CD4-positive, alpha-beta T cell treated with Interleukin-4 for 4 hours (primary cell): ENCODE measurements at places on chromosomes 12 and 14.

DNA sequence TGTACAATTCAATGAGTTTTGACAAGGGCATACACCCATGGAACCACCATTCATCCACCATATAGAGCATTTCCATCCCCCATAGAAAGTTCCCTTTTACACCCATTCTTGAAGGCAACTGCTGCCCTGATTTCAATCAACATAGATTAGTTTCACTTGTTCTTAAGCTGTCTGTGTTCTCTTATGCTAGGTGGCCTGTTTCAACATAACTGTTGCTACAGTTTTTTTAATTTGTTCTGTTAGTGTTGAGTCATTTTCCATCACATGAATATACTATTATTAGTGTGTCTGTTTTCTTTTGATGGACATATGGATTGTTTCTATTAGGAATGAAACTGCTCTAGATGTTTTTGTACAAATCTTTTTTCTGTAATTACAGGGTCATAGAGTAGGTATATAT is 123.4 kb downstream of the PTPRQ start:
- no peak for DNase-seq

- DNase-seq: no peak
Measured at GRCh38 chr14:100777818-100778525, 47.9 kb upstream of the MEG3 start.

DNA sequence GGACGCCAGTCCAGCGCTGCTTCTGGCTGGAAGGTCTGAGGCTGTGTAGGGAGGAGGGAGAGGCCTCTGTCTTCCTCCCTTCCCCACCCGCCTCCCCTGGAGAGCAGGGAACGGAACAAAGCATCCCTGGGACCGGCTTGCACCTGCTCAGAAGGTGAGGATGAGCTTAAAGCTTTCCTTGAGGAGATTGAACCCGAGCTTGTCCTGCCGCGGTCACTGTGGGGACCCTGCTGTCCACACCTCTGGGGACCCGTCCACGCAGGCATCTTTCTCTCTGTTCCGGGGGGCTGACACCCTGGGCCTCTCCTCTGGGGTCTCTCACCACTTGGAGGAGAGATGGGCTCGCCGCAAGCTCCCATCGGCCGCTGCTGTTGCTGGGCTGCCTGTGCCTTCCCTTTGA is 33.2 kb upstream of the SFSWAP start:
- no peak for DNase-seq

- DNase-seq: peak; percentile 35
Measured at GRCh38 chr12:14774906-14775635, 28.2 kb downstream of the WBP11 start.

DNA sequence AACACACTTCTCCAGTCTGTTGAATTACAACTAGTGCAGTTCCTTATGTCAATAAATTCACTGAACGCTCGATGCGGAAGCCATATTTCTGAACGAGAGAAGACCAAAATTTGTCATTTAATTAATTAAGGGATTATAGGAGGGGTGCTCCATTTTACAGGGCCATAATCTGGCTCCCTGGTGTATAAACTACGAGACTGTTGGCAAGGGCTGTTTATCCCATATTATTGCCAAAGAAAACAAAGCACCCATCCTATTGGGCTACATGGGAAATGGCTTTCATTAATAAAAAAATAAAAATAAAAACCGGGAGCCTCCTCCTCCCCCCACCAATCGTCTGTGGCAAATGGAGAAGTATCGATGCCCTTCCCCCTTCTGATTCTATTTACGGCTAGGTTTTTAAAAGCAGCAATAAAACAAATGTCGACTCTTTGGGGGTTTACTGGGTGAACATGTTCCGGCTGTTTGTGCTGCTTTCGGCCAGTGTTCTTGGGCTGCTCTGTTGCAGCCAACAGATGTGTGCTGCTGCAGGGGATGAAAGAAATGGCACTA is 24.8 kb downstream of the ATF7 start:
- DNase-seq: no peak

GRCh38 chr12:90972226-90972625 is 17.2 kb upstream of the CCER1 start:
- DNase-seq: no peak

GRCh38 chr12:4056910-4057845 is 184.0 kb upstream of the PARP11 start:
- DNase-seq: no peak

- no peak for DNase-seq
Measured at GRCh38 chr12:53956914-53957536, 2.3 kb downstream of the HOXC12 start.

DNA sequence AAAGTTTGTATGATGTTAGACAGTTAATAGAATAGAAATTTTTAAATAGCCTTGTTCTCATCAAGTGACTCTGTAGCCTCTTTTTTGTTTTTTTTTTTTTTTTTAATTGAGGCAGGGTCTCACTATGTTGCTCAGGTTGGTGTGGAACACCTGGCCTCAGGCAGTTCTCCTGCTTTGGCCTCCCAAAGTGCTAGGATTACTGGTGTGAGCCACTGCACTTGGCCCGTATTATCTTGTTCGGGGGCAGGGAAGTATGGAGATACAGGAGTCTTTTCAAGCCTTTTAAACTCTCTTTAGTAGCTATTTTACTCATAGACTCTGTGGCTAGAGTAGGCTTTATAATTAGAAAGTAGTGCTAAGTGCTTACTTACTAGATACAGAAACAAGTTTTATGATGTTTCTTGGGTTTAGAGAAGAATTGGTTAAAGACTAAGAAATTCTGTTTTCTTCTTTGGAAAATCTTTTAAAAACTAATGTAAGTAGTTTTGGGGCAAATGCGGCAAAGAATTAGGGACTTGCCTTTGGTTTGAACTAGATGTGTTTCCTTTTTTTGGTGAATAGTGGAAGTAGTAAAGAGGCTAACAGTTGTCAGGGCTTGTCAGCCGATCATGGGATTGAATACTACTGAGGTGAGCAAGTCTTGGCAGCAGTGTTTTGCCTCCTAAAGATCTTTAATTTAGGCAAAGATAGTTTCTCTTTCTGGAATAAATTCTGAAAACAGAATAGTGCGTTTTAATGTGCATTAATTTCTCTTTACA is 31.3 kb downstream of the FBXO34 start:
- DNase-seq: no peak

GRCh38 chr14:55556929-55557623 is 22.9 kb upstream of the KTN1 start:
- no peak for DNase-seq

DNA sequence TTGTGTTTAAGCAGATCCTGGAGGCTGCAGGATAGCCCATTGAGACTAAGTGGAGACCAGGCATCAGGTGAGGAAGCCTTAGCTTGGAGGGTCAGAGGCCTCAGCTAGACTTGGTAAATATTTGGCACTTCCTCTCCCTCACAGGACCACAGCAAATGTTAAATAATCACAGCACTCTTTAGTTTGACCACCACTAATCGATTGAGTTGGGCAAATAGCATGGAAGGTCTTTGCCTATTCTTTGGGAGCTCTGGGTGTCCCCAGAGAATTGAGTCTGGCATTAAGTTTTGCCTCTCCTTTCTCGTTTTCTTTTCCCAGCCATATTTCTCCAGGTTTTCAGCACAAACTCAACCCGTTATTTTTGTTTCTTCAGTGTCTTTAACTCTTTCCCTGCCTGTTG is 61.4 kb downstream of the ETV6 start:
- no peak for DNase-seq

DNA sequence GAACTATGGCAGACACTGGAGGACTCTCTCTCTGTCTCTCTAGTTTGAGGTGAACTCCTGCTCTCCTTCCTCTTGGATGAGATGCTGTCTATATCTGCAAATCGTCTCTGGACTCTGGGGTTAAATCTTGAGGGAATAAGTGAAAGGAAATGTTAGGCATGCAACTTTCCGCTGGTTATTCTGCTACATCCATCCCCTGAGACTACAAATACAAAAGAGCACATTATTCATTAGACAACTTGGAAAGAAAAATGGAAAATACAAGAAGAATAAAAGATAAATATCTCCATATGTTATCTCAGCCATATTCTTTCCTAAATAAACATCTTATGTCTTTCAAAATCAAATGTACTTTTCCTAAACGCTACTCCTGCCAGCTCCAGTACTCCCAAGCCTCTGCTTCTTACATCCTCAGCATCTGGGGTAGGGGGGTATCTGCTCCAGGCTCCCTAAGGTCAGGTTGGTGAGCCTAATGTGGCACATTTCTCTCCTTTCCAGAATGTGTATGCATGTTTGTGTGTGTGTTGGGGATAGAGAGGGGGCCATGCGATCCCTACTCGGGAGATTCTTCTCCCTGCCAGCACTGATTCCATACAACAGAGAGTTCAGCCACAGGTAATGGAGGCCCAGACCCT is 102.9 kb upstream of the FSCB start:
- DNase-seq: no peak

- DNase-seq: no peak
Measured at GRCh38 chr12:119594772-119595445, 1.3 kb downstream of the TMEM233 start.

DNA sequence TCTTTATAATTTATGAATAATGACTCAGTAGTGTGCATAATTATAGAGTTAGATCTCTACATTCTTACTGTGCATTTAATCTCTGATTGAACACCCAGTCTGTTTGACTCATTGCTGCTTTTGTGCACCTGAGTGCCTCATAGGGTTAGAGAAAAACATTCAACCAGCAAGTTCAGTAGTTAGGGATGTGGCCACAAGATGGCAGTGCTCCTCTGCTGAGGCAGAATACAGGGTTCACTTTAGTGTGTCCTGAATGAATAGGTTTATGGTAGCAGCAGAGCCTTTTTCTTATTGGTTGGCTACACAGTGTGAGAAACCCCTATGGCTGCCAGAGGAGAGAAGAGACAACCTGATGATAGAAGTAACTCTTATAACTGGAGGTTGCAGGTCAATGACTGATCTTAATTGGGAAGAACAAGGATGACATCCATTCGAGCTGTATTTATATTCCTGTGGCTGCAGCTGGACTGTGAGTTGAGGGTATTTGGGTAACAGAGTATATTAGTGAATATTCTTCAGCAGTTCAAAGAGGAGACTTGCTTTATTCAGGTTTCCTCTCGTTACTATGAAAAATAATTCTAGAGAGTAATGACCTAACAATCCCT is 194.9 kb upstream of the OR4E1 start:
- peak; percentile 87 for DNase-seq

GRCh38 chr14:50022661-50023060 is 93.7 kb downstream of the VCPKMT start:
- DNase-seq: no peak

DNA sequence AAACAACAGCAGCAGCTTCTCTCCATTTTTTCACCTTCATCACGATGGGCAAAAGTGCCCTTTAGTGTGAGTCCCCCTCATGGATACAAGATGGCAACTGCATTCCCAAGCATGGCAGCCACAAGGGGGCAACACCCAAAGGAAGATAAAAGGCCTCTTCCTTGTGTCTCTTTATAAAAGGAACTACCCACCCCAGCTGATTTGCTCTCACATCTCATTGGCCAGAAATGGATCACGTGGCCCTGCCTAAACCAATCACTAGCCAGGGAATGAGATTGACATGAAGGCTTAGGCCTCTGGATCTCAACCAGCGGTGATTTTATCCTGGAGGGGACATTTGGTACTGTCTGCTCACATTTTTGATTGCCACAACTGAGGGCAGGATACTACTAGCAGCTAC is 21.9 kb upstream of the IFT81 start:
- peak; percentile 26 for DNase-seq

DNA sequence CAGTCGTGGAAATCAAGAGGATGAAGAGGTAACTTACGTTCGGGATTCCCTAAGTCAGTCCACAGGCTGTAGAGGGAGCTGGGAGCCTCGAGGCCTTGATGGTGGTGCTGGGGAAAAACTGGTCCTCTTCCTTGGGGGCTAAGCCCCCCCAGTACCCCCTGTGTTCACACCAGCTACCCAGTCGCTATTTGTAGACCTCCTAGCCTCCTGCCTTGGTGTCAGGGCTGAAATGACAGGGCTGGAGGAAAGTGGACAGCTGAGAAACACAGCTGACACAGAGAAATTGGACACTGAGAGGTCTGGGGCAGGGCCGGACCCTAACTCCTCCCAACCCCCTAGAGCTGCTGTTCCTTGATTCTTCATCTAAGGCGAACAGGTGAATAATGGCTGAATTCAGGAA is at the start of gene STAC3:
TSS of gene STAC3 (minus strand) at position 232 of the 400 bp plus-strand sequence. CDS start 1,551 bp downstream, outside the sequence.
- DNase-seq: no peak

DNA sequence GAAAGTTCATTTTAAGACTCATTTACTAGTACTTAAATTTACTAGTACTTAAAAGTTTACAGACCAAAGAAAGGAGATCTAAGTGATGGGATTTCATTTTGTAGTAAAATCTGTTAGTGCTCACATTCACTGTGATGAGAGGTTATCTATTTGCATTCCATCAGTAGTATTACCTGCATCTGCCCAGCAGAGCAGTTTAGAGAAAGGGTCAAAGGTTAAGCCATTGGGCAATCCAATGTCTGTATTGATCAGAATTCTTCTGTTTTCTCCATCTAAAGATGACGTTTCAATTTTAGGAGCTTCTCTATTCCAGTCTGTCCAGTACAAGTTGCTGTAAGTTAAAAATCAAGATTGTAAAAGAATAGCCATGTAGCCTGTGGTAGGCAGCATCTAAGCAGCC is 18.3 kb downstream of the RTRAF start:
- DNase-seq: no peak

DNA sequence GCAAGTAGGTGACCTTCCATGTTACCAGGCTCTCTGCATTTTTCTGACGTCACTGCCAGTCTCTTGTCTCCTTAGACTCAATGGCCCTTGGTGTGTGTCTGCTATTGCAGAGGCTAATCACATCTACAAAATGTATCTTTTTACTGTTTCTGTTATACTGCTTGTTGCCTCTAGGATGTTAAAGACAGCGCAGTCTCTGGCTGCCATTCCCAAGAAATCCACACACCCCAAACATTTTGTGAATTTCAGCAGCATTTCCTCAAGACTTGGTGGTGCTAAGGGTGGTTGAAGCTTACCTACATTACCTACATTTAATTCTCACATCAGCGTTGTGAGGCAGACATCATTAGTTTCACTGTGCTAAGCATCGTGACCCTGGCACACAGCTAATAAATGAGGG is 87.2 kb downstream of the C12orf75 start:
- DNase-seq: no peak

- DNase-seq: no peak
Measured at GRCh38 chr14:98608071-98609060, 663.6 kb downstream of the BCL11B start.

DNA sequence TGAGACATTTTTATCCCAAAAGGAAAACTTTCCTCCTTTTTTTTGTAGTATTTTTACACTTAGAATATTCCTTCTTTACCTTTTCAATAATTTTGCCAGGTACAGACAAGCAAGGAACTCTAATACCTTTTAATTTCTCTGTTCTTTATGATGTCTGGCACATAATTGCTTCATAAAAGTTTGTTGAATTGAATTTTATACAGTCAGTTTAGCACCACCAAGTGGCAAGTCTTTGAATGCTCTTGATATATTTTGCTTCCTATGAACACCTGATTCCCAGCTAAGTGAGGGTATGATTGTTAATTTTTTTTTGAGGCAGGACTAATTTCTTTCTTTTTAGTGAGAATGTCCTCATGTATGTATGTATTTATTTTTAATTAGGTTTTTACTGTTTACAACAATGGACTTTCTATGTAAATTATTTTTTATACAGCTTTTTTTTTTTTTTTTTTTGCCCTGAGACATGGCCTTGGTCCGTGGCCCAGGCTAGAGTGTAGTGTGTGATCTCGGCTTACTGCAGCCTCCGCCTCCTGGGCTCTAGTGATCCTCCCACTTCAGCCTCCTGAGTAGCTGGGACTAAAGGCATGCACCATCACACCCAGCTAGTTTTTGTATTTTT is 6.9 kb downstream of the TBC1D15 start:
- peak; percentile 37 for DNase-seq

- no peak for DNase-seq
Measured at GRCh38 chr14:26448181-26448855, 149.5 kb downstream of the NOVA1 start.
